ENCODE measurements at places on chromosomes 6 and 20.

DNA sequence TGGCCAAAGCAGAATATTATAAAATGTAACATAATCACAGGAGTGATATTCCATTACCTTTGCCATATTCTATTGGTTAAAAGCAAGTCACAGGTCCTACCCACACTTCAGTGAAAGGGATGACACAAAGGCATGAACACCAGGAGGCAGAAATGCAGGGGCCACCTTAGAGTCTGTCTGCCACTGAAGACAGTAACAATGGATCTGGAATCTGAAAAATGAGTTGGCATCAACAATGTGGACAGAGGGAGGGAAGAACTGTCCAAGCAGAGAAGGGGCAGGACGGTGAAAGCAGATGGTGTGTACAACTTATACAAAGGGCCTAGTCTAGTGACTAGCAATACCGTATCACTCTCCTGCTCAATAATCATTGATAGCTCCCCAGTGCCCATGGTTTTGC is 6.6 kb upstream of the LPIN3 start:
- DNase-seq: no peak

DNA sequence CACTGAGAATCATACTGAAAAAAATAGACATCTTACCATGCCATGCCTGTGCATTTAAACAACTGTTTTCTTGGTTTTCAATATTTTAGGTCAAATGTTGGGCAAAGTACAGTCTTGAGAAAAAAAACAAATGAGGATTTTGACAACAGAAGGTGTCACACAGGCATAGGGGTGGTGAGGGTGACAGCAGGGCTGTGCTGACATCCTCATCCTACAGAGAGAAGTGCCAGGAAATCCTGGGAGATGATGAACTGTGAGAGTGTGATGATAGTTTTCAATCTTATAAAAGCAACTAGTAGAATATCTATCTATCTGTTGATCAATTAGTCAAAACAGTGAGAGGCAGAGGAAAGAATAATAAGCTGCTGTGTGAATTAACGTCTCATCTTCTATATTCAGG is 23.9 kb downstream of the CST8 start:
- no peak for DNase-seq

GRCh38 chr20:20456741-20457140 is 88.8 kb downstream of the INSM1 start:
- no peak for DNase-seq

- no peak for DNase-seq
Measured at GRCh38 chr20:23090147-23090546, 4.0 kb upstream of the CD93 start.

GRCh38 chr6:89689732-89690131 is 51.2 kb upstream of the LYRM2 start:
- DNase-seq: no peak
